ENCODE measurements at places on chromosomes 1 and 21.

DNA sequence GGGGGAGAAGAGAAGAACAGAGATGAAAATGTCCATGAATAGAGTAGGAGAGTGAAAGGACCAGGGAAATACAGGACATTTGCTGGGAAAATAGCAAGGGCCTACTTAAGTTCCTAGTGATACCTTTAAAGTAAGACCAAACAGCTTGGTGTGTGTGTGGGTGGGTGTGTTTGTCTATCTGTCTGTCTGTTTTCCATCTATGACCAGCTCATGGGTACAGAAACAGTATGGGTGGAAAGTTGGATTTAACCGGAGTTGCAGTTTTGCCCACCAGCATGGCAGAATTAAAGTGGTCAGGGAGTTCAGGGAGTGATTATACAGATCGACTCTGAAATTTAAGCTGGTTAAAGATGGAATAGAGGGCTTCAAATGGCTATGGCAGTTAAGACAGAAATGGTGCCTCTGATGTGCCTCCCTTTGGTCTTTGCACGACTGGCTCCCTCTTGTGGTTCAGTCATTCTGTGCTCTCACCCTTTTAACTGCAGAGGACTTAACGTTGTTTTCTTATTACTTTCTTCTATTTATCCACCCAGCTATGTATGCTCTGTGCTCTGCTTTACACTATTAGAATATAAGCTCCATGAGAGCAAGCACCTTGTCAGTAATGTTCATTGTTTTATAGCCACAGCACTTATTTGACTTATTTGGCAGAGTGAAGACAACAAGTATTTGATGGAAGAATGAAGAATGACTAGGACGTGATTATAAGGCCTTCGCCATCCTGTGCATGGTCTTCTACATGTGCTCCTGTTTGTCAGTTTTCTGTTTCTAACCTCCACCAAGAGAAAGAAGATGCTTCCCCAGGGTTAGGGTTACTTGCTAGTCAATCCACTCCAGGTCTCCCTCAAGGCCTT is 72.7 kb upstream of the AK4 start:
- peak; percentile 74 for DNase-seq

DNA sequence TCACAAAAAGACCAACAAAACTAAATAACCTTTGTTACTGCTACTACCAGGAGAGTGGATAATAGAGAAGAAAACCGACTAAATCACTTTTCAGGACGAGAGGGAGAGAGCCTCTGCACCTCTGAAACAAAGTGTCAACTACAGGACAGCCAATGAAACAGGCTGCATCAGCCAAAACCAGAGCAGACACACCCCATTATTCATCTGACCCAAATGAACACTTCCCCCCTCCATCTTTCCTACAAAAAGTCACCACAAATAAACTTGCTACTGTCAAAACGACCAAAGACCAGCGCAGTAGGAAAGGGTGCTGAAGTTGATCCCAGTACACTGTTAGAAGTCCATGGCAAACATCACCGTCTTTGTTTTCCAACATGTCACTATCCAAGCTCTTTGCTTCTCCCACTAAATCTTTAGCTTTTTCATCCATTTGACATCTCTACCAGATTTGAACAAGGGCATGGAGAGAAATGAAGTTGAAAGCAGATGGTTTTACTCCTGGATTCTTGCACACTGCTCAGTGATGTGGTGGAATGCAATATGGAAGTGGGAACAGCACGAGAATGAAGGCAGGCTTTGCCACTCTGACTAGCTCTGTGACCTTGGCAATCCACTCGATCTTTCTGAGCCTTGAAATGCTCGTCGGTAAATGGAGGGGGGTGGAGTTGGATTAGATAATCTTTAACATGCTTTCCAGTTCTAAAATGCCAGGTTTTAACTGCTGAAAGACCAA is 20.5 kb downstream of the DSTYK start:
- DNase-seq = no peak

GRCh38 chr1:112196731-112197130 is 199.3 kb upstream of the CTTNBP2NL start:
- no peak for DNase-seq

DNA sequence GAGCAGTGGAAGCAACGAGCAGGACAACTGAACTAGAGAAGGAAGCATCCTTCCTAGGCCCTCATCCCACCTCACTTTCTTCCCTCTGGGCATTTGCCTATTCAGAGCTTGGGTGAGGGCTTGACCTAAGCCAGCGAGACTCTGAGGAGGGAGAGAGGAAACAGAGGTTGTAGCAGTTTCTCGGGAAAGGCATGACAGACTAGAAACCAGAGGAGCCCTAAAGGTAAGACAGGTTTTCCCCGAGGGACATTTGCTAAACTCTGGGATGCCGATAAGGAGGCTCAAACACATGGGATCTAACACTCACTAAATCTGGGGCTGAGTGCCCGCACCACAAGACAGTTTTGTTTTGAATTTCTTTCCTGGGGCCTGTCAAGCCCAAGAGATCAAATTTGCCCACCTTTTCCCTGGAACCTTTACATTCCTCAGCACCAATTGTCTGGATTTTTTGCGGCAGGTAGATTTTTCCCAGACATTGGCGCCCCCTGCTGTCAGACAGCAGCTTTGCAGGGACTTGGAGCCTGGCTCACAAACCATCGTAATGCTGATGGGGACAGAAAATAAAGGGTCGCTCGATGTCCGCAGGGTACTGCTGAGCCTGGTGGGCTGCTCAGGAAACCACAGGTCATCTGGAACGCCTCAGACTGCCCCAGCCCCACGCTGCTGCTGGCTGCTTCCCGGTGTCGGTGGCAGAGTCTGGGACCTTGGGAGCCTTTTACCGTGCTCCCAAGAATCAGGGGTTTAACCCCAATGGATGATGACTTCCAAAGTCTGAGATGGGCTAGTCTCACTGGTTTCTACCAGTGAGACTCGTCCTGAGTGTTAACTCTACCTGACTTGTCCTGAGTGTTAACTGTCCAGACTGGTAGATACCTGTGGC is 23.4 kb upstream of the TSPAN2 start:
- peak; percentile 51 for DNase-seq

DNA sequence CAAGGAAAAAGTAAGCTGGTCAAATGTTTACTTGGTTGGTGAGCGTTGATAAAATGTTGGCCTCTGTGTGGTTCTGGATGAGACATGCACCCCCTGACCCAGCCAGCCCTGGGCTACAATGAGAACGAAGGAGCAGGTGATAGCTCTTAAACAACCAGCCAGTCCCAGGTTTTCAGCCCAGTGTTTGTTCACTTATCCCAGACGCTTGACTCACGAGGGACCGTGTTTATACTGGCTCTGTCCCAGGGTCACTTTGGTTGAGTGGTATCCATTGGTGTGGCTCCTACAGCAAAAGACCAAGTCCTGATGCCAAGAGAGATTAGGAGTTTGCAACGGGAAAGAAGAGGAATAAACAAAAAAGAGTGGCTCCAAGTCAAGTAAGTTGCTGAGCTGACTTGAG is 86.9 kb downstream of the KCNJ15 start:
- DNase-seq = no peak

DNA sequence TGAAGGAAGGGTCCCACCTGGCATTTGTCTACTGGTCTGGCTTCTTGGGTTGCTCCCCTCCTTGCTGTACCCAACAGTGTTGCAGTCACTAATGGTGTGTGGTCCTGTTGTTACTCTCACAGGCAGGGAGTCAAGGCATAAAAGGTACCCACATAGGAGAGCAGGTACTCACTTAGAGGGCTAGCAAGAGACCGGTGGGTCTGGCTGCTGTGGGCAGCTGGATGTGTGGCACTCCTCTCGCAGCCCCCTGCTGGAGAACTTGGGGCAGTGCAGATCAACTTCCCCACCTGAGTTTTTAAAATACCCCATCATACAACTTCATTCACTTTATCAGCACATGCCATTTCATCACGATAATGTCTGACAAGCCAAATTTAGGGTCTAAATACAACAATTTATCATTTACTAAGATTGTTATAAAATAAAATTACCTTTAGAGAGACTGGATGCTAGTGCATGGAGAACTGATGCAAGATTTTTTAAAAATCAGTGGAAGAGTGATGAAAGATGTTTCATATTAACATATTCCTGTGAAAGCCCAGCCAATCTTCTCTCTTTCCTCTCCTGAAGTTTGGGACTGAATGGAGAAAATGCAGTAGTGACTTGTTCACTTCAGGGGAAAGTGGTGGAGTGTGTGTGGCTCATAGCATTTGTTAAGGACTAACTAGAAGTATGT is 42.8 kb downstream of the ACP6 start:
- DNase-seq = peak; percentile 53

DNA sequence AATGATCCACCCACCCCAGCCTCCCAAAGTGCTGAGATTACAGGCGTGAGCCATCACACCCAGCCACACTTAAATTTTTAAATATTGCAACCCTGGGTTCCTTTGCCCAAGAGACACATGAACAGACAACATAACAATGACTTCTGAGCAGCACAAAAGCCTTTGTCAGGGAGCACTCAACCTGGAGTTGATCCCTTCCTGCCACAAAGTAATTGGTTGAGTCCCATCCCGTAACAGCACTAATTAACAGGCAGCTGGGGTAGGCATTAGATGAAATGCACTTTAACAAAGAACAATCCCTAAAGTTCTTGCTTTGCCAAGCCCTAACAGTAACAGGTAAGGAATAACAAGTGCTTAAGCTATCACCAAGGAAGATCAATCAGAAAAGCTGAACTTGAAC is 5.9 kb upstream of the BCAR3 start:
- no peak for DNase-seq

GRCh38 chr1:53957194-53957818 is 11.2 kb downstream of the LRRC42 start:
- no peak for DNase-seq

DNA sequence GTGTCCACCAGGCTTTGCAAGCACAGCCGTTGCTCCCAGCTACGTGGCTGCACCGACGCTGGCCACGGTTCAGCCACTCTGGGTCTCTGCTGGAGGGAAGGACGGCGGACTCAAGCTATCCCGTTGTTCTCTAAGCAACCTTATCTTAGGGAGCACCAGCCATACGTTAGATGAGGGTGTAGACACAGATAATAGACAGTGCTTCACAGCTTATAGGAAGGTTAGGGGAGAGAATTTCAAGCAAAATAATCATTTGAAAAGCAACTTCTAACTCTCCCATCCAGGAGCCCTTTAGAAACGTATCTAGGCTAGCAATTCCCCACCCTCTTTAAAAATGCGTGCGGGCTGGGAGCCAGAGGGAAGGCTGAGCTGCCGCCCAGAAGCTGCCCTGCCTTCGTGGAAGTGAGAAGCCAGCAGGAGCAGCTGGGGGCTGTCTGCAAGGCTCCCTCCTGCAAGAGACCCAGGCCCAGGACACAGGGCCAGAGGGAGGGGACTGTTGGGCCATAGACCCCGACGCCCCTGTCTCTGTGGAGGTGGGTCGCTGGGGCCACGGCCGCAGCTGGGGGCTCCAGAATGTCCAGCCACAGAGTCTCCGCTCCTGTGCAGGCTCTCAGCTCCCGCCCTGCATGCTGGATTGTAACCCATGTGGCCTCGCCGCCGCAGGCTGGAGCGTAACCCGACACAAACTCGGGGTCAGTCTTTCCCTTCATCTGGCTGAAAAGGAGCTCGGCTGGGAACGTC is 31.2 kb upstream of the COL6A2 start:
- DNase-seq = no peak

- no peak for DNase-seq
These were observed 25.7 kb downstream of the LHX4 start for GRCh38 chr1:180255536-180256340.

DNA sequence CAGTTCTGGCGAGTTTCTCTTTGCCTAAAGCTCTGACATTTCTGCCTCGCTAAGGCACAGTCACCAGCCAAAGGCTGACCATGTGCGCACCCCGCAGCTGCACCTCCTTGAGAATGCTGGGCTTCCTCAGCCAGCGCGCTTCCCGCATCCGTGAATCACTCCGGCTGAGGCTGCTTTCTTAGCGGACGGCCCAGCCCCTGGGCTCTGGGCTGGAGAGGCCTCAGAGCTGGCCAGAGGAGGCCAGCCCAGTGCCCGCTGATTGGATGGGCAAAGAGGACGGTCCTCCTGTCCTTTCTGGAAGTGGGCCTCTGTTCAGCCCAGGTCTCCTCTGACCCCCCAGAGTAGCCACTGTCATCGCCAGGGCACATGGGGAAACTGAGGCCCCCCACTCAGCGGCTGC is 56.1 kb downstream of the PRDM16 start:
- no peak for DNase-seq

GRCh38 chr1:156510709-156511108 is 10.1 kb upstream of the MEF2D start:
- no peak for DNase-seq

DNA sequence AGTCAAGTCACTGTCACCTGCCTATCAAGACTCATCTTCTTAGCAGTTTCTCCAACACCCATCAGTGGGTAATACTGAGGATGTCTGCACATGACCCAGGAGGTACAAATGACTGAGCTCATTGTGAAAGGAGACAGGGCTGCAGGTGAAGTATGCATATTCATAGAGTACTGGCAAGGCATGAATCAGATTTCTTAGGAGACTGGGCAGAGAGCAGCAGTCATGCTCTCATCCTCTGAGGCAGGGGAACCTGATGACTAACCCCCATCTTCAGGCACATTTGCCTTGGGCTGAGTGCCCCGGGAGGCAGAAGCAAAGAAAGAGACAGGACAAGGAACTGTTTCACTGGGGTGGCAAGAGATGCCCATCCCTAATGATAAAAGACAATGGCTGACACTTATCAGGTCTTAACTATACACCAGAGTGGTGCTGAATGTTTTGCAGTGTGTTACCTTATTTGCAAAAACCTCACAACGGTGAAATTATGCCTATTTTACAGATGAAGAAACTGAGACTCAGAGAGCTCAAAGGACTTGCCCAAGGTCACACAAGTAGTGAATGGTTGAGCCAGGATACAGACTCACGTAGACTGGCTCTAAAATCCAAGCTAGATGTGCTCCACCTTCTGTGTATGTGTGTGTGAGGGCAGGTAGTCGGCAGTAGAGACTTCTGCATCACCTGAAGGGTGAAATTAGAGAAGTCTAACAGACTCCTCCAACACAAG is 9.2 kb upstream of the GRHL3 start:
- no peak for DNase-seq

DNA sequence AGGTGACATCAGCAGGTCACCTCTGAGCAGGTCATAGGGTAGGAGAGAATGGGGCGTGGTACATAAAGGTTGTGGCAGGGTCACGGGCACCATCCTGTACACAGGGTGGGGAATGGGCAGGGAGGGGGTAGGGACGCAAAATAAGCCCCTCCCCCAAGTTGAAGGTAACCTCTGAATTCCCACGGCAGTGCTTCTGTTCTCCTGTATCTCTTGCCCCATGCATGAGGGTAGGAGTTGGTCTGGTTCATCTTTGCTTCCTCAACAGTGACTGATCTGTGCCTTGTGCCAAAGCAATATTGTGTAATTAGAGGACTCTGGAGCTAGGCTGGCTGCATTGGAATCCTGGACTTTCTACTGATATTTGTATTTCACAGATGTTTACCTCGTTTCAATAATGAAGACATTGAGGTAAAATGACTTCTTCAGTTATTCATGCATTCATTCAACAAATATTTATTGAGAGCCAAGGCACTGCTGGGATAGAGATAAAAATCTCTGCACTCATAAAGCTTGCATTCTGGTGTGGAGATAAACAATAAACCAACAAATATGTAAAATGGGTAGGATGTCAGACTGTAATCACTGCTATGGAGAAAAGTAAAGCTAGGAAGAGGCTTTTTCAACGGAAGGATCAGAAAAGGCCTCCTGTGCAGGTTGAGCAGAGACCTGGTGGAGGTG is 18.4 kb upstream of the GFI1 start:
- DNase-seq = peak; percentile 15

Measured in suppressor macrophage treated with lipopolysaccharide for 1 hour (primary cell).